Thoracic aorta (tissue), 2 donors: ENCODE measurements at places on chromosomes 1 and 21. TPM values are rescaled to one million over a fixed set of nuclear protein-coding genes. Genes with fewer than 3 reads are reported as not detected.
A peak's percentile ranks its signal among the peaks of the same experiment; 100 is the strongest.

Gene BARHL2
- total RNA-seq, result not detected

GRCh38 chr1:233993651-233994050, 89.2 kb downstream of the SLC35F3 start:
- H3K36me3 ChIP-seq, result no peaks in the 10 kb centered on the region
- H3K4me1 ChIP-seq, result no peaks in the 10 kb centered on the region
- no peak for DNase-seq
- no peak overlapping the region for H3K27ac ChIP-seq

DNA sequence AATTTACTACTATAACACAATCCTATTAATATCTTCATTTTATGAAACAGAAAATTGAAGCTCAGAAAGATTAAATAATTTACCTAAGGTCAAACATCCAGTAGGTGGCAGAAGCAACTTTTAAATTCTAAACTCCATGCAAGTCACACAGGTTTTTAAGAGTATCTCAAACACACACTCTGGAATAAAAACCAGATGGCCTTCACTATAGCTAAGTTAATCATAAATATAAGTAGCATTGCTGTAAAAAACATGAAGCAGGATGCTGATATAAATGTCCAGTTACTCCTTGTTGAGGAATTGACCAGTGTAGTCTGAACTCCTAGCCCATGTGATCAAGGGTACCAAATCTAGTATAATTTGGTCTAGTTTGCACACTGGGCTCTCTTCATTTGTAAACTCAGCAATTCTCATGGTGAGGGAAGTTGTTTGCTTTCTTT, 9.4 kb upstream of the FMO3 start:
- DNase-seq, result no peak
- H3K4me3 ChIP-seq, result peak overlapping the region; percentile 44
- peaks cover 8% of the 10 kb centered on the region for H3K4me1 ChIP-seq

- peaks cover 52% of the 10 kb centered on the region for H3K4me1 ChIP-seq
- H3K27me3 ChIP-seq, result no peaks in the 10 kb centered on the region
- no peaks in the 10 kb centered on the region for H3K36me3 ChIP-seq
- DNase-seq, result peak; percentile 24
These were observed at the start of gene ENAH for GRCh38 chr1:225652729-225653462. Gene ENAH (minus strand): TSS chr1:225653123. CDS start chr1:225652690, 433 bp downstream.

DNA sequence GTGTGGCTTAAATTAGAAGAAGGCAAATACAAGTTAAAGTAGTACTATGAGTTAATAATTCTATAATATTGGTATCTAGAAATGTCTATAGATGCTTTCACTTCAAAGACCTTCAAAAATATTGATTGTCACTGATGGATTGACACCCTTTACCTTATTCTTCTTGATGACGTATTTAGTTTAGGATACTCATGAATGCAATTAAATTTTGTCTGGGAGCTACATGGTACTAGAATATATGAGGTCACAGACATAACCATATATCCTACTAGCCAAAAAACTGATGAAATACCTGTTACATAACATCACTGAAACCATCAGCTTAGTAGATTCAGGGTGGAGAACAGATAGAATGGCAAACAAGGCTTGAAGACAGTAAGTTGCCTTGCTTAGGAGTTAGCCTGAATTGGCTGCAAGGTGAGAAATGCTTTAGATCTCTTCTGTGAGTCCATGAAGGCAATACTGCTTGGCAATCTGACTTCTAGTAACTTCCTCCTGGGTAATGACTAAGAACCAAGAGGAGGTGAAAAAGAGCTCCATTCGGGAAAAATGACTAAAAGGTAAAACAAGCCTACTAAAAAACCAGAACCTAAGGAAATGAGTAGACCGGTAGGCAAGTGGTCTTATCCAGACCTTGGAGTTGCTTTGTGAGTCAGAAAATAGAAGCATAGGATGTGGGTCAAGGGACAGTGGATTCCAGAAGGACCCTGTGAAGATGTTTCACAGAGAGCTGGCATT, 16.9 kb upstream of the ARHGAP29 start:
- H3K27me3 ChIP-seq, result no peaks in the 10 kb centered on the region
- H3K4me1 ChIP-seq, result peaks cover 13% of the 10 kb centered on the region
- H3K4me3 ChIP-seq, result no peak overlapping the region
- DNase-seq, result no peak
- H3K27ac ChIP-seq, result no peak overlapping the region

DNA sequence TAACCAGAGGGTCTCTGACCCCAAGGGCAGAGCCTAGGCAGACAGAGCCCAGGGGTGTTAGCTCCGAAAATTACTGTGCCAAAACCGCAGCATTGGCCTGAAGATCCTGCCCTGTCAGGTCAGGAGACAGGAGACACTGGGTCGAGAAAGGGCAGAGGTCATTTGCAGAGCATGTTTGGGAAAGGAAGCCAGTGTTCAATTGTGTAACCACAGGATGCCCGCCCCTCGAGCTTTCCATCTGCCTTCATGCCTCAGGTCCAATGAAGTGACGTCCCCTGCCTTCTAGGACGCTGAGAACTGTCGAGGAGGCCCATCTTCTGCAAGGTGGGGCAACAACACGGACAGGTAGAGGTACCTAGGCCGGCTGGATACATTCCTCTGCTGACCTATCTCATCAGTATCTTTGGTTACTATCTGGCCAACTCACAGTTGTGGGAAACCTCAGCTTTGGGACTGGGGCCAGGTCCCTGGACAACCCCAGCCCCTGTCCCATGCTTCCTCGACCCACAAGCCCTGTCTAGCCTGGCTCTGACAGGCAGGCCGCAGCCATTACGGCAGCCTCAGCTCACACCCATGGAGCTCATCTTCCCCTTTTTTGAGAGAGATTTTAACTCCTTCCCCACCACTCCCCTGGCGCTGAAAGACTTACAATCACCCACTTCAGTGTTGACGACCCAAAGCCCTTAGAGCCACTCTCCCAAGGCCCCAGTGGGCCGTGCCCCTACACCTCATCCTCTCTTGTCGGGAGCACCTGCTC, 1.3 kb downstream of the ARL8A start:
- peak overlapping the region; percentile 93 for H3K4me3 ChIP-seq
- H3K27me3 ChIP-seq, result no peaks in the 10 kb centered on the region
- peak overlapping the region; percentile 86 for H3K27ac ChIP-seq
